Stimulated activated CD4-positive, alpha-beta T cell treated with anti-CD3 and anti-CD28 coated beads, Interleukin-2, amount 100 ng/mL, for 24 hours (primary cell): ENCODE measurements at places on chromosomes 7 and 10.

GRCh38 chr7:47577321-47577919, 4.5 kb downstream of the TNS3 start:
- no peak for DNase-seq

DNA sequence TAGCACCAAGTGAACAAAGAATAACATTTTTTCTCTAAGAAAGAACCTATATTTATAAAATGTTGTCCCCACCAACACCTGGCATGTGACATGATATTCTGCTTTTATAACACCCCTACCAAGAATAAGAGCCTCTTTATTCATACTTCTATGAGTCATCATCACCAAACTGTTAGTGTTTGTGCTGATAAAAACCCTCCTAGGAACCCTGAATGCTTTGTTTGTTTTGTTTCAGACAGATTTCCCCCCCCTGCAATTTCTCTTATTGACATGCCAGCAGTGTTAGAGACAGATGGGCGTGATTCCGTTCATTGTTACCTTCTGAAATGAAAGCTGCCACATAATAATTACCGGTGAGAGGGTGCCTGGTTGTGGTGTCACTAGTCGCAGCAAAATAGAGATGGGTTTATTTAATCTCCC, 651.1 kb downstream of the SORCS1 start:
- no peak for DNase-seq

GRCh38 chr7:90081621-90082020, 72.6 kb upstream of the STEAP1 start:
- no peak for DNase-seq

- no peak for DNase-seq
Measured at GRCh38 chr10:58704671-58705141, 192.0 kb downstream of the BICC1 start.

DNA sequence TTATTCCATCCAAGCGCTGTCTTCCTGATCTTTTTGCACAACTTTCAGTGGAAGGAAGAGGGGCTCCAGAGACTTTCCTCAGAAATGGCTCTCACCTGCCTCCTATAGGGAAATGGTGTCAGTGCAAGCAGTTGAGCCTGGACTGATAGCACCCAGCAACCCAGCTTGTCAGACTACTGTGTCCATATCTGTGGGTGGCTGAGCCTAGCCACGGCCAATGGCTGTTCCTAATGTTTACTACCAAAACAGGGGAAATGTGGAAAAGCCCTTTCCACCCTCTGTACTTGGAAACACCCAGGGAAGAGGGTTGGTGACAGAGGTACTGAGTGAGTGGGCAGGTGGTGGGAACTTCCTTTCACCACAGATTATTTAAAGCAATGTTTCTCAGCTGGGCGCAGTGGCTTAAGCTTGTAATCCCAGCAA, 4.3 kb upstream of the YKT6 start:
- DNase-seq: peak; percentile 26

- no peak for DNase-seq
Measured at GRCh38 chr10:16966991-16967865, 150.0 kb upstream of the RSU1 start.

DNA sequence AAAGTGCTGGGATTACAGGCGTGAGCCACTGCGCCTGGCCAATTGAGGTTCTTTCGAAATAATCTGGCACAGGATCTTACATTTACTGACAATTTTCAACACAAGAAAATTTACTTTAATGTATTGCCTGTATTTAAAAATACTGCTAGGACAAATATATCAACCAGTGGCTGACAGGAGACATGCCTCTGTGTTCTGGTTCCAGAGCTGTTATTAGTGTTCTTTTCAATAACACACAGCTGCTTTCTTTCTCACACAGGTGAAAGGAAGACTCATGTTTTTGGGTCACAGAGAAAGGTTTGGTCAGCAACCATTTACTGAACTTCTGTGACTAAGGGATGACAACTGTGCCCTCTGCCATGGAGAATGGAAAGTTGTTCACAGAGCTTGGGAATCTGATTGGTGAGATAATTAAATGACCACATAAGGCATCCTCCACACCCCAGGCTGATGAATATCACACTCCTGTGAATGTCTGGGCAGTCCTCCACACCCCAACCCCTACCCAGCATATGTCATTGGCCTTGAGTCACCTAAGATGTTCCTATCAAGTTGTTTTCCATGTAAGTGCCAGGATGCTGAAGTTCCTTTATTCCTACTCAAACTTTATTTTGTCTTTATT, 180.1 kb downstream of the RAPGEF5 start:
- no peak for DNase-seq

GRCh38 chr7:107463139-107464078, 6.4 kb upstream of the GPR22 start:
- DNase-seq: peak; percentile 19

GRCh38 chr10:113175176-113175575, 225.1 kb downstream of the TCF7L2 start:
- no peak for DNase-seq
